Activated naive CD4-positive, alpha-beta T cell (primary cell): ENCODE measurements at places on chromosomes 2 and 18.

DNA sequence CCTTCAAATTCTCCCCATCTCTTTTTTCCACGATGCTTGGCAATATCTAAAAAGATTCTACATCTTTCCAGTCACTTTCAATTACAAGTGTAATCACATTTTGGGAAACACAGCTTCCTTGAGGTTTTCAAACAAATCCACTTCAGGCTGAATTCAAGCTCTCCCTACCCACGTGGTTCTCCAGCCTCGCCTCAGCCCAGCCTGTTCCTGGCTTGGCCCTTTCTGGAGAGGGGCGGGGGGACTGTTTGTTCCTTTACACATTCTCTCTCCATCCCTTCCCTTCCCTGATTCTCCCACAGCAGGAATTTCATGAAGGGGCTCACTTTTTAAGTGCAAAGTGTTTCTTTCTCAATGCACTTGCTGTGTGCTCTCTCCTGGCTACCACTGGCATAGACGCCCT is 226.3 kb upstream of the SOX11 start:
- no peak for DNase-seq

GRCh38 chr2:194104687-194105086 is 1552.3 kb upstream of the SLC39A10 start:
- no peak for DNase-seq

GRCh38 chr2:86211033-86211795 is 12.0 kb downstream of the MRPL35 start:
- DNase-seq, result no peak

DNA sequence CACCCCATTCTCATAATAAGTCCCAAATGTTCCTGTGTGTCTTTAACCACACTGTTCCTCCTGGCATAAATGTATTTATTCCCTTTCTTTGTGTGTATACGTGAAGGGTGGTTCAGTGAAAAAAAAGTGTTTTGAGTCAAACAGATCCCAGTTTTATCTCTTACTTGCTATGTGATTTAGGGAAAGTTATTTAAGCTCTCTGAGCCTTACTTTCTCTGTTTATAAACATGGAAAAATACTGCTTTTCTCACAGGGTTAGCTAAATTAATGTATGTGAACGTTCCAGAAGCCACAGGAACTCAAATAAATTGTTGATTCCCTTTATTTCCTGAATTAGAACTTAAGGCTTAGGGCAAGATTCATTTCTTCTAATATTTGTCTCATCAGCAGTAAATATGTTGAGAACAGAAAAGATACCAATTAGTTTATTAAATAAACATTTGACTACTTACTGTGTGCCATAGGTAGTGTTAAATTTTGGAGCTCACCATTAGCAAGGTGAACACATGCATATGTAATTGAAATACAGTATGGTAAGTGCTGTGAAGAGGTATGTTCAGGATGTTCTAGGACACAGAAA is 33.2 kb downstream of the RALBP1 start:
- no peak for DNase-seq

DNA sequence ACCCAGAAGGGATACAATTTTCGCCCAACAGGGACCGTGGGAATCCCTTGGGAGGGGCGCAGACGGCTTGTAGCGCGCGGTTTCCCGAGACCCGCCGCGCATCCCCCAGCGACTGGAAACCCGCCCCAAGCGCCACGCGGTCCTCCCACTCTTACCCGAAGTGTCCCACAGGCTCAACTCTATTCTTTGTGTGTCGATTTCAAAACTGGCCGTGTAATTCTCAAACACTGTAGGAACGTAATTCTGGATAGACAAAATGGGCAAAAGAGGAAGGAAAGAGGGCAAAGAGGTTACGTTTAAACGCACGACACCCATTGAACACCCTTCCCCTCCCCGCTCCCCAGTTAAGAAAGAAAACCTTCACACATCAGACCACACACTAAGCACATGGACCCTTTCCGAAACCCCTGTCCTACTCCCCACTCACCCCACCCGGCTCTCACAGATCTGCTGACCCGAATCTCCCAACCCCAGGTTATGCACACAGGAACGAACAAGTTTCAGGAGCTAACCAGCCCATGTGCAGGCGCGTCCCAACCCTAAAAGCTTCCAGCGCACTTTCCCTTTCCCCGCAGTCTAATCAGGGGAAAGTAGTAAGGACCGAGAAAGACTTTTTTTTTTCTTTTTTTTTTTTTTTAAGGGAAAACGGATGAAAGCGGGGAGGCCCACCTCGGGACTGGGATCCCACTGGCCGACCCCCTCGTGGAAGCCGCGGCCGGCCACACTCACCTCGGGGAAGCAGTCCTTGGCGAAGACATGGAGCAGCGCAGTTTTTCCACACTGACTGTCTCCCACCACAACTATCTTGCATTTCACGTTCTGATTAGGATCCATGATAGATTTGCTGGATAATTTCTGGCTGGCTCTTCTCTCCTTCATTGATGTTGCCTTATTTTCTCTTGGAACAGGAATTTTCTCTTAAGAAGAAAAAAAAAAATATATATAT is 655 bp downstream of the RND3 start:
- no peak for DNase-seq

DNA sequence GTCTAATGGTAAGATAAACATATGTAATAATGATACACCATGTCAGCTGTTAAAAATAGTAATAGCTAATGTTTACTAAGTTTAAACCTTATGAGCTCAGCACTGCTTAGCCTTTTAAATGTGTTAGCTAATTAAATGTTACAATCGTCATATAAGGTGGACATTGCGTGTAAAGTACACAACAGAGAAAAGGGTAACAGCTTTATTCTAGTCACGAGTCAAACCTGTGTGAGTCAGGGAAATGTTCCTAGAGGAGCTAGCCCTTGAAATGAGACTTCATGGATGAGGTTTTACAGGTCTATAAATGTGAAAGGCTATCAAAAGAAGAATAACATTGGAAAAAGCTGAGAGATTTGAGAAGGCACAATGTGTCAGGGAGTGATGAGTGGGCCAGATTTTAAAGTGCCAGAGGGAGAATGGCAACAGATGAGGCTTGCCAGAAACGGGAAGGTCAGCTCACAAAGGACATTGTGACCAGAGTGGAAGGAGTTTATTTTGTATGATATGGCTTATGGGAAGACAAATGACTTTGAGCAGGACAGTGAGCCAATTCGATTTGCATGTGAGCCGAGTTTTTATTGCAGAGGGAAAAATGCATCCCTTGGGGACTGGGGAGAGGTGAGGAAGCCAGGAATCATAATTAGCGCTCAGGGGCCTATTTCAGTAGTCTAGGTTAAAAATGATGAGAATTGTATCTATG is 276.3 kb downstream of the CTNNA2 start:
- no peak for DNase-seq

DNA sequence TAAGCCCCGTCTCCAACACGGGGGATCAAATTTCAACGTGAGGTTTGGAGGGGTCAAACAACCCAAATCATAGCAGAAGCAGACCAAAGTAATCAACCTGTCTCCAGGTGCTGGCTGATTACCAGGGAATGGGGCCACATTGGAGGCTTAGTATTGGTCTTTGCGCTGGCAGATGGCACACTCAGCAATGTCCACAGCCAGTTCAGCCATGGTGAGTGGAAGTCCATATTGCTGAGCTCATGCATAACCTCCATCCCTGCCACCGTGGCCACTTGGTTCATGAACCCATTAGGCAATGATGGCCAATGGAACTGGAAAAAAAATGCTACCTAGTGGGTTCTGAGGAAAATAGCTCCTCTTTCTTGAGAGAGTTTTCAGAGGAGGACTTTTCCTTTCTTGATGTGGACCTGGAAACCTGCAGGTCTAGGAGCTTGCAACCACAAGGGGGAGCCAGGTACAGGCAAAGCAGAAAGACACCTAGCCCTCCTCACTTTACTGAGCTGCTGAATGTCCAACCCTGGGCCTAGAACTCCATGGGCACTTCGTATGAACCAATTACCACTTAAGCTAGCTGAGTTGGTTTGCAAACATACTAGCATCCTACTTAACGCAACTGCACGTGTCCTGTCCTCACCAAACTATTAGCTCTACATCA is 128.0 kb upstream of the GYPC start:
- no peak for DNase-seq

- DNase-seq, result no peak
These were observed 47.3 kb upstream of the SLC38A11 start for GRCh38 chr2:165002638-165003037.

DNA sequence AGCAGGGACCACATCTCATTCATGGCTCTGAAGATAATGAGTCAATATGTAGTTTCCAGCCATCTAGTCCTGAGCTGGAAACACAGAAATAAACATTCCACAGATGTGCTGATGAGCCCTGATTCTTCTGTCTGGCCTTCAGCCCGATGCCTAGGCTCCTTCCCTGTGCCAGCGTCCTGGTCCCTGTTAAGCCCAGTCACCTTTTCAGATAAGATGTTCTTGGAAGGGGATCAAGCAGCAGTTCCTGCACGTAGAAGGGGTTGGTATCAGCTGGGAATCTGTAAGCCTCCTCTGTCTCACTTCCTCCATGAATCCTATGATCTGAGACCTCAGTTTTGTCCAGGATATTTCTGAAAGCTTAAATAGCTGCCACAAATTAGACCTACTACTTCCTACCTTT is 149.3 kb downstream of the TTC32 start:
- no peak for DNase-seq

DNA sequence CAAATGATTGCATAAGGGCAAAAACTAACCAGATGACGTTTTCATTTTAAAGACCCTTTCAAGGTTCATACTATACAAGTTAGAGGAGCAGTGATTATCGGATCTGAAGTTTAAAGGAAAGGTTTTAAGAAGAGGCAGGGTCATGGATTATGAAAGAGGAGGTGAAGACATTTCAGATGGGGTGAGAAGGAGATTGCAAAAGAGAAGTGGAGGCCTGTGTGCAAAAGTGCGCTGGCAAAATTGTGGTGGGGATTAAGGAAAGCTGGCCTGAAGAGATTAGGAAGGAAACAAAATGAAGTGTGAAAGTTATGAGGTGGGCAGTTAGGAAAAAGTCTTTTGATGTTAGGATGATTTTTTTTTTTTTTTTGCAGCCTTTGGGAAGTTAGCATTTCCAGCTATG is 935.7 kb upstream of the FAM98A start:
- DNase-seq, result no peak

DNA sequence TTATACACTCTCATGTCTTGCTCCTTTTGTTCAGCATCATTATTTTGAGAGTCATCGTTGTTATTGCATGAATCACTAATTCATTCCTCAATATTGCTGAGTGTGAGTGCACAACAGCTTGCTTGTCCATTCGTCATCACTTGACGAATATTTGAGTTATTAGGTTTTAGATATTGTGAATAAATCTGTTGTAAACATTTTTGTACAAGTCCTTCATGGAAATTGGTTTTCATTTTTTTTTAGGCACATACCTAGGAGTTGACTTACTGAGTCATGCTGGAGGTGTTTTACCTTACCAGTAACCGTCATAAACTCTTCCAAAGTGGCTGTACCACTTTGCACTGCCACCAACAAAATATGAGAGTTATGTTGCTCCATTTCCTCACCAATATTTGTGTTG is 84.2 kb upstream of the NCK2 start:
- DNase-seq, result no peak

DNA sequence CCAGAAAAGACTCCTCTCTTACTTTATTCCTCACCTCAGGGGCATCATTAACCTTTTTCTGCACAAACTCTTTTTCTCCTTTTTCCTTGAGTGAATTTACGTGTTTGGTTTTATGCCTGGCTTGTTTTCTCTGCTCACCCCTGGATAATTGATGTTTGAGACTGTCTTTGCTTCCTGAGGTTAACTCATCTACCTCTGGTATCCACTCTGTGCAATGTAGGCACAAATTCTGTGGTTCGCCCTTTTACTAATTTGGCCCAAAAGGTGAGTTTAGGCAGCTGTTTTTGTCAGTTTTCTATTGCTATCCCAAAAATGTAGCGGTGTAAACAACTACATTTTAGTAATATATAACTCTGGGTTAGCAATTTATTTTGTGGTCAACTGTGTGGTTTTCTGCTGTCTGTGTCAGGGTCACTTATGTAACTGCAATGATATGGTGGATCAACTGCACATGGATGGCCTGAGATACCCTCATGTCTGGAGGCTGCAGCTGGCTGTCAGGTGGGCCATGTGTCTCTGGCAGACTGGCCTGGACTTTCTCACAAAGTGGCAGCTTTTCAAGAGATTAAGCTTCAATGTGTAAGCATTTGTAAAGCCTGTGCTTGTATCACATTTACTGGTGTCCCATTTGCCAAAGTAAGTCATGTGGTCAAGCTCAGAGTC is 329.7 kb downstream of the FSIP2 start:
- DNase-seq, result no peak

GRCh38 chr2:171139860-171140259 is 20.8 kb downstream of the TLK1 start:
- no peak for DNase-seq

DNA sequence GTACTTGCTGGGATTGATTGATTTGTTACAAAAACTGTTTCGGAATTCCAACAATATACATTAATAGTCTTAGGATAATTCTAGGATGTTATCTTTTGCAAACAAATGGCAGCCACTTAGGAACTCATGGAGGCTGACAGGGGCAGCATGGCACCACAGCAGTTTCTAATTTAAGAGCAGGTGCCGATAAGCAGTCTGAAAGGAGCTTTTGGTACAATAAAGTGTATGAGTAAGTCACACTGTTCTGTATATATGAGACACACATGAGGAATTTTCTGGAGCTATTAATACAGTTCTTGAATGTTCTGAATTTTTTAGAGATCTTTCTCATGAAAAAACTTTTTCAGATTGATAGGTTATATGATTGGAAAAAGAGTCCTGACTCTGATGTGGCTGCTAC is 52.2 kb downstream of the EIF5B start:
- no peak for DNase-seq

DNA sequence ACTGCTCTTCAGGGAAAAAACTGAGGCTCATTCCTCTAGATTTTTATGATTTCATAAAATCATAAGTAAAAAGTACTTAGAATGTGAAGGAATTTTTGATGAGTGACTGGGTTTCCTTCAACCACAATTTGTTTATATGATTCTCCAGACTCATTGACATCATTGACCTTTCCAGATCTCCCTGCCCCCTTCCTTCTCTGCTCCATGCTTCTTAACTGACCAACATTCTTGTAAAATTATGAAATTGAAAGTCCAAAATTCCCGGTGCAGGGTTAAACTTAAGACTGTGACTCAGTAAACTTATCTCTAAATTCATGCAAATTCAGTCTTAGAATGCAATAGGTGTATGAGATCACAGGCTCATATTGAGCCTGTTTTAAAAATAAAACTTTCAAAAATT is 648.9 kb downstream of the TDRD15 start:
- no peak for DNase-seq

GRCh38 chr2:169300636-169301530 is 61.5 kb downstream of the LRP2 start:
- DNase-seq, result no peak

GRCh38 chr2:137870682-137871081 is 93.6 kb upstream of the HNMT start:
- no peak for DNase-seq
